Ascending aorta (tissue), 2 donors: ENCODE measurements at places on chromosomes 3 and 15. TPM values are rescaled to one million over a fixed set of nuclear protein-coding genes. Genes with fewer than 3 reads are reported as not detected.

DNA sequence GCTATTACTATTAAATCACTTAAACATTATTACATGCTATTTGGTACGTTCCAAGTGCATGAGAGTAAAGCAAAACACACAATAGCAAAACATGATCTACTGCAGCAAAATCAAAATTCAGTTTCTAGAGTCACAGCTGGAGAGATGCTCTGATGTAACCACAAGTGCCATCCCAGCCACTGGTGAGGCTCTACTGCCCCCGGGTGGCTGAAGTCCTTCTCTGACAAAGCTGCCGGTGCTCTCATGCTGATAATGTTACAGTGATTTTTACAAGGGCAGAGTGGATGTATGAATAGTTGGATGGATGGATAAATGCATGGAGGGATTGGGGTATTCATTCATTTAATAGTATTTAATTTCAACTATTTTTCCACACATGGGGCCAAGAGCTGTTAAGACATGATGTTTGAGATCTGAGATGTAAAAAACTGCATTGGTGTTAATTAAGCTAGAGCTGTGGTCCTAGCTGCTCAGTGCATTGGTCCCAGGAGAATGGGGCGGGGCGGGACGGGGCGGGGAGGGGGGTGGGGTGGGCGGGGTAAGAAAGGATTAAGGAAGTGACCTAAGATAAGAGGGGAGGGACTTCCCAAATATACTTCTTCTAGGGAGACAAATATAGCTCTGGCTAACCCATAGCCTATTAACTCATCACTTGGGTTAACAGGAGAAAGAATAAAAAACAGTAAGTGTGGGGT lies 5.3 kb upstream of the SPESP1 start:
- no peak overlapping the region for H3K27ac ChIP-seq
- H3K4me3 ChIP-seq = no peak overlapping the region
- DNase-seq = no peak
- H3K27me3 ChIP-seq = no peaks in the 10 kb centered on the region
- no peaks in the 10 kb centered on the region for H3K4me1 ChIP-seq
- H3K36me3 ChIP-seq = no peaks in the 10 kb centered on the region

GRCh38 chr3:5057272-5057671 lies 64.8 kb upstream of the ARL8B start:
- H3K4me1 ChIP-seq = peaks cover 7% of the 10 kb centered on the region
- no peak for DNase-seq
- H3K27ac ChIP-seq = no peak overlapping the region
- no peaks in the 10 kb centered on the region for H3K27me3 ChIP-seq

DNA sequence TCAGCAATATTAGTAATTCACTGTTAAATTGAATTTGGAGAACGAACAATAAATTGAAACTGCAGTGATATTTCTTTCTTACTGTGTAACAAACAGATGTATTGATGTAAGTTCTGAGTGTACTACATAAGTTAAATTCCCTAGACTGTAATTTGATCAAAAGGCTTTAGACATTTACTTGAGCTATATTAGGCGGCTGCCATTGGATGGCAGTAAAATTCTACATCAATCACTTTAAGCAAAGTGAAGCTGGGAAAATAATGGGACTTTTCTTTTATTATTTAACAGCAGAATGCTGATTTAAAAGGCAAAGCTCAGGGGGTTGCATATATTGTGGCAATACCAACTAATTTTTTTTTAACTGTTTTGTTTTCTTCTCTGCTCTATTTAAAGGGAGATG lies 212.6 kb upstream of the PLSCR5 start:
- H3K4me1 ChIP-seq = no peaks in the 10 kb centered on the region
- H3K36me3 ChIP-seq = no peaks in the 10 kb centered on the region
- no peaks in the 10 kb centered on the region for H3K27me3 ChIP-seq
- no peak for DNase-seq
- H3K4me3 ChIP-seq = no peak overlapping the region

- H3K4me1 ChIP-seq = no peaks in the 10 kb centered on the region
- no peak for DNase-seq
- no peak overlapping the region for H3K27ac ChIP-seq
- H3K27me3 ChIP-seq = no peaks in the 10 kb centered on the region
- H3K36me3 ChIP-seq = no peaks in the 10 kb centered on the region
Measured at GRCh38 chr3:35894735-35895134, 255.4 kb downstream of the ARPP21 start.

DNA sequence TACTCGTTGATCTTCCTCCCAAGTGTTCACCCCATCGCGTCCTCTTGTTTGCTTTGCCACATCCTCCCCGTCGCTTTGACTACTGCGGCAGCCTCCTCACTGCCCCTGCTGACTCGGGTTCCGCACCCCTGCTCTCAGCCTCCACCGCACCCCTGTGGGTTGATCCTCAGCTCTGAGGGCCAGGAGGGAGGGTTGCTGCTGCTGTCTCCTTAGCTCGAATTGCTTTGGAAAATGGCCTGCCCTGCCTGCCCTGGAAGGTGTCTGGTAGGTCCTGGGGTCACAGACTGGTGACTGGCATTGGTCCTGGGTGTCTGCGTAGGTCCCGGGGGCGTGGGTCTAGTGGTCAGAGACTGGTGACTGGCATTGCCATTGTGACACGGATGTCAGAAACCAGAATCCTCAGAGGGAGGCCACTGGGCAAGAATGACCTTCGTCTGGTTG lies 9.4 kb downstream of the MUC4 start:
- H3K27ac ChIP-seq = no peak overlapping the region
- no peaks in the 10 kb centered on the region for H3K27me3 ChIP-seq
- no peak for DNase-seq
- no peaks in the 10 kb centered on the region for H3K36me3 ChIP-seq
- H3K4me3 ChIP-seq = no peak overlapping the region
- H3K4me1 ChIP-seq = no peaks in the 10 kb centered on the region

GRCh38 chr3:17359911-17360310 lies 382.5 kb downstream of the TBC1D5 start:
- no peak overlapping the region for H3K27ac ChIP-seq
- no peaks in the 10 kb centered on the region for H3K4me1 ChIP-seq
- H3K27me3 ChIP-seq = no peaks in the 10 kb centered on the region

GRCh38 chr3:169148448-169149348 lies 514.8 kb downstream of the MECOM start:
- peak overlapping the region; percentile 90 for H3K27ac ChIP-seq
- no peaks in the 10 kb centered on the region for H3K36me3 ChIP-seq
- H3K4me3 ChIP-seq = peak overlapping the region; percentile 46

DNA sequence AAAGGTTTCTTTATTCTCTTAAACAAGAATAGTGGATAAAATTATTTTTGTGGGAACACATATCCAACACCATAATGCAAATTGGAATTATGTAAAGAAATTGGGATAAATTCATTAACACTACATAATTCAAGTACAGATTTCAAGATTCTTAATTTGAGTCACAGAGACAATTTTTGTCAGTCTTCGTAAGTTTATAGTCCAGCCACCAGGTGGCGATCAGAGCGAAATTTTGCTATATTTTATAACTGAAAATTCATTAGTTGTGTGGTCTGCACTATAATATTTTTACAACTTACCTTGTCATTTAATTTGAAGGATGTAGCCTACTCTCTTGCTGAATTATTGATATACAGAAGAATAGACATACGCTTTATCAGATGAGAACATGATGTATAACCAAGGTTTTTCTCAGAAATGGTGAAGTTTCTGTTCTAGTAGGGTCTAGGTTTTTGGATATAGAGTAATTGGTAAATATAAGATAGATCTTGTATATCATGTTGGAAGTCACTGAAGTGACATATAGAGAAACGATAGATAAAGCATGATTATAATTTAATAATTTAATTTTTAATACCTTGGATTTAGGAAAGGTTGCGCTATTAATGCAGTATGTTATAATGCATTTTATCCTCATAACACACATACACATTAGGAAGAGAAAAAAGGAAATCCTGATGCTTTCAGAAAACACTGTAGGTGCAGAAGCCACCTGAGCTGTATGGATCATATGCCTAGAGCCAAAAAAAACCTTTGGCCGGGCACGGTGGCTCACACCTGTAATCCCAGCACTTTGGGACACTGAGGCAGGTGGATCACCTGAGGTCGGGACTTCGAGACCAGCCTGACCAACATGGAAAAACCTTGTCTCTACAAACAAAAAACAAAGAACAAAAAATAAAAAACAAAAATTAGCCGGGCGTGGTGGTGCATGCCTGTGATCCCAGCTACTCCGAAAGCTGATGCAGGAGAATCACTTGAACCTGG lies 31.7 kb downstream of the PLSCR4 start:
- H3K4me3 ChIP-seq = no peak overlapping the region
- no peak overlapping the region for H3K27ac ChIP-seq
- peaks cover 3% of the 10 kb centered on the region for H3K36me3 ChIP-seq
- no peak for DNase-seq

- H3K27ac ChIP-seq = no peak overlapping the region
- H3K4me1 ChIP-seq = no peaks in the 10 kb centered on the region
- H3K27me3 ChIP-seq = no peaks in the 10 kb centered on the region
- no peak overlapping the region for H3K4me3 ChIP-seq
Measured at GRCh38 chr3:192958219-192958872, 40.7 kb upstream of the MB21D2 start.

GRCh38 chr15:98776607-98777281 lies 128.4 kb downstream of the IGF1R start:
- H3K4me1 ChIP-seq = peaks cover 6% of the 10 kb centered on the region
- H3K4me3 ChIP-seq = no peak overlapping the region

- no peak overlapping the region for H3K27ac ChIP-seq
- H3K4me1 ChIP-seq = peaks cover 21% of the 10 kb centered on the region
- no peaks in the 10 kb centered on the region for H3K36me3 ChIP-seq
- H3K27me3 ChIP-seq = no peaks in the 10 kb centered on the region
- no peak for DNase-seq
- H3K4me3 ChIP-seq = peak overlapping the region; percentile 61
Measured at GRCh38 chr15:80780416-80781221, 1.4 kb downstream of the CEMIP start.

DNA sequence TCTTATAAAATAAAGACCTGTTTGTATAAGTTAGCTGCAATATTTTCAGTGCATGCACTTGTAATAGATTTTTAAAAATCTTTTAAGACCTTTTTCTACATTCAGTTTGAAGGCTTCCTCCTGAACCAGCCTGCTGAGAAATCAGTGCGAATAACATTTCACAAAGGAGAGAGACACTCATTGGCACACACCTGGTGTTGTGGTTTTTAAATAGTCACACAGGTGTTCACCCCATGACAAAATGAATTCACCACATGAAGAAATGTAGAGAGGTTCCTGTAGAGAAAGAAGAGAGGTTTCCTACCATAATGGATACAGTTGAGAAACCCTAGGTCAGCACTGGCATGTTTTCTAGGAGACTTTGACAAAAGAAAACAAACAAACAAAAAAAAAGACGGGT lies 237.3 kb downstream of the CNTN6 start:
- H3K27me3 ChIP-seq = no peaks in the 10 kb centered on the region
- H3K4me3 ChIP-seq = no peak overlapping the region
- no peaks in the 10 kb centered on the region for H3K36me3 ChIP-seq
- no peak for DNase-seq

- H3K27me3 ChIP-seq = no peaks in the 10 kb centered on the region
- H3K4me1 ChIP-seq = no peaks in the 10 kb centered on the region
- H3K27ac ChIP-seq = no peak overlapping the region
- H3K36me3 ChIP-seq = peaks cover 4% of the 10 kb centered on the region
- H3K4me3 ChIP-seq = no peak overlapping the region
Measured at GRCh38 chr3:64259636-64260035, 34.4 kb upstream of the PRICKLE2 start.

GRCh38 chr3:32137870-32138269 lies 31.4 kb downstream of the GPD1L start:
- H3K4me3 ChIP-seq = no peak overlapping the region
- no peaks in the 10 kb centered on the region for H3K36me3 ChIP-seq
- no peak for DNase-seq
- no peaks in the 10 kb centered on the region for H3K27me3 ChIP-seq

DNA sequence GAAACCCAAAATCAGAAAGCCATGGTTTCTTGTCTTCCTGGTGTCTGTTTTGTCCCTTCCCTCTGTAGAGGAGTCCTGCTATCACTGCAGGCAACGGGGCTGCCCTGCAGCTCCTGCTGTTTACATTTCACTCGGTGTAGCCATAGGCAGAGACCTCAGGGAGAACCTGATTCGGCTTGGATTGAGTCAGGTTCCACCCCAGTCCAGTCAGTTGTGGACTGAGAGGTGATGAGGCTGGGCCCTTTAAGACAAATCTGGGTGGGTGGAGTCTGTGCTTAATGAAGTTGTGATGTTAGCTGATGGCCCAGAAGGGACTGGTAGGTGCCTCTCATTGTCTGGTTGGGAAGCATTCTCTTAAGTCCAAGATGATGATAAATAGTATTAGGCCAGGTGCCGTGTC lies 35.7 kb downstream of the FLNB start:
- H3K27ac ChIP-seq = peak overlapping the region; percentile 71
- H3K36me3 ChIP-seq = no peaks in the 10 kb centered on the region
- no peak overlapping the region for H3K4me3 ChIP-seq

DNA sequence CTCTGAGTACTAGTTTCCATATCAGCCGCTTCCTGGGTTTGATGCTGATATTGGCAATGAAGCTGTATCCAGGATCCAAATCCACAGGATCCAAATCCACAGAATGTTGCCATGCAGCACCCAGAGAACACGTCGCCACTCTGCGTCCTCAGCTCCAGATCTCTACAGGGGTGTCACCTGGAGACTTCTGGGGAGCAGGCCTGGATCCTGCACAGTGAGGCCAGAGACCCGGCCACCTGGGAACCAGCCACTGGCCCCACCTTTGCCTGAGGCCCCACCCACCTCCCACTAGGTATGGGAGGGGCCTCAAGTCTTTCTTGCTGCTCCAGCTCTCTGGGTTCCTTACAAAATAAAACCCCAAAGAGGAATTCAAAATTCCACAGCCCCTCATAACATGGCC lies 123.9 kb downstream of the LRRK1 start:
- DNase-seq = no peak
- peaks cover 19% of the 10 kb centered on the region for H3K36me3 ChIP-seq
- no peaks in the 10 kb centered on the region for H3K27me3 ChIP-seq
- H3K4me3 ChIP-seq = no peak overlapping the region
- H3K4me1 ChIP-seq = no peaks in the 10 kb centered on the region

The NOX5 gene
- 0.53 TPM for total RNA-seq

The CCDC191 gene
- total RNA-seq = 0.21 TPM

The TAMM41 gene
- total RNA-seq = 3.1 TPM

The MESP2 gene
- not detected for total RNA-seq

The PARP15 gene
- total RNA-seq = not detected

The RGMA gene
- 76.7 TPM for total RNA-seq
